ENCODE measurements at places on chromosomes 3 and 15.

GRCh38 chr3:183013074-183013473, 32.7 kb upstream of the DCUN1D1 start:
- no peak for DNase-seq

- DNase-seq = no peak
Measured at GRCh38 chr3:60079076-60079475, 1029.3 kb upstream of the CFAP20DC start.

DNA sequence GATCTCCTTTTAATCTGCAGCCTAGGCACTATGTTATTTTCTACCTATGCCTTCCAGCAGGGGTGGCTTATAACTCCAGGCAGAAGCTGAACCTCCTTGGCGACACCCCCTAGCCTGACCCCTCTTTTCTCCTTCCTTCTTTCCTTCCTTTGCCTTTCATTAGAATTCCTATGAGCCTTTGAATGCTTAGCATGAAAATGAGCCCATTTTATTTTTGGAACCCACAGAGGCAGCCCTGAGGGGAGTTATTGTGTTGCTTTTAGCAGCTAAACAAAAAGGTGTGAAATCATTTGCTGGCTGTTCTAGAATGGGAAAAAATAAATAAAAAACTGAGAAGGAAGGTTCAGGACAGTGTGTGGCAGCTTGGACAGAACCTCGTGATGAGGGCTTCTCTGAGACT, 164.6 kb upstream of the ICE2 start:
- DNase-seq = no peak

- DNase-seq = no peak
Measured at GRCh38 chr3:125202197-125202596, 10.4 kb downstream of the SLC12A8 start.

- no peak for DNase-seq
Measured at GRCh38 chr3:47014036-47014435, 34.6 kb downstream of the NBEAL2 start.

- no peak for DNase-seq
Measured at GRCh38 chr3:186180891-186181481, 72.1 kb upstream of the ETV5 start.

- no peak for DNase-seq
Measured at GRCh38 chr3:9345041-9345440, 17.8 kb upstream of the THUMPD3 start.

DNA sequence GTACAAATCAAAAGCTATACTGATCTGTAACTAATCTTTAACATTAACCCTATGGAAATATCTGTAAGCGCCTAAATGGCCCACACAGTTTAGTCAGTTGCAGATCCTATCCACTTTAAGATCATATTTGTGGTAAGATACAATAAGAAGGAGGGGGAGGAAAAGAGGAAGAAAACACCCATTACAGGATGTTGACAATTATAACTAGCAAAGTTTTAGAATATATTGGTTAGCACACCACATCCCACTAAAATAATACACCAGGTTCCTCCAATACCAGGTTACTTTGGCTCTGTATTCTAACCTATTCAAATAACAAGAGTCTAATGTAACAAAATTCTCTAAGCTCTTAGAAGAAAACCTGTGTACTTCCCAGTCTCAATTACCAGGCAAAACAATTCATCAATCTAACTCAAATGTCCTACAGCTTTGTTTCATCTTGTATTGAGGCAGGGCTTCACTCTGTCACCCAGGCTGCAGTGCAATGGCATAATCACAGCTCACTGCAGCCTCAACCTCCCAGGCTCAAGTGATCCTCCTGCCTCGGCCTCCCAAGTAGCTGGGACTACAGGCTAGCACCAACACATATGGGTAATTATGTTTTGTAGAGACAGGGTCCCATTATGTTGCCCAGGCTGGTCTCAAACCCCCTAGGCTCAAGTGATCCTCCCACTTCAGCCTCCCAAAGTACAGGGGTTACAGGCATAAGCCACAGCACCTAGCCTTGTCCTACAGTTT, 4.2 kb downstream of the SLC4A7 start:
- no peak for DNase-seq

- no peak for DNase-seq
Measured at GRCh38 chr3:103904991-103905390, 1461.7 kb upstream of the ALCAM start.

DNA sequence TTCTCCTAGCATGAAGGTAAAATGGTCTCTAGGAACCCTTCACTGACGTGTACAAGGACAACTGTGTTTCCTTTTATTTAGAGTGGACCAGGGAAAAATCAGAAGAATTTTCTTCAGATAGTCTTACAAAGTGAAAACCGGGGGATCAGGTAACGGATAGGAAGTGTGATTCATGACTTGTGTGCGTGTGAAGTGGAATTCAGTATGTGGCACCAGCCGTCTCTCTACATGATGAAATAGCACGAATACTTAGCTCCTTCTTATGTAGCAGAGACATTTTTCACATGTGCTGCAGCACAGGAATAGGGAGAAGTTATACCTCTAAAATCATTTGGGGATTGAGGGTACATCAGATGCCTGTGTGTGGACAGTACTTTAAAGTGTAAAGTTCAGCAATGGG, 159.2 kb downstream of the MEX3B start:
- DNase-seq = no peak

GRCh38 chr3:184508938-184509337, 52.6 kb upstream of the EPHB3 start:
- no peak for DNase-seq

DNA sequence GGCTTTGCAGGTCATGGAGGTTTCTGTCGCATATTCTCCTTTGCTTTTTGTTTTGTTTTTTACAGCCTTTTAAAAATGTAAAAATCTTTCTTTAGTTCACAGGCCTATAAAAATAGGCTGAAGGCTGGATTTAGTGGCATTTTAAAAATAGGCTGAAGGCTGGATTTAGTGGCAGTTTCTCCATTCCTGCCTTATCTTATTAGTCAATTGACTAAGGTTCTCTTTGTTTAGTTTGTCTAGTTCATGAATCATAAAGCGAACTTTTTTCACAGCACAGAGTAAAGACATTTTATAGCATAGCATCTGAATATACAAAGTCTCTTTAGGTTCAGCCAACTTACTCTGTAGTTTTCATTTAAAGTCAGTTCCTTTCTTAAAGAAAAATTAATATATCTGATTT, 31.4 kb downstream of the AP4E1 start:
- DNase-seq = no peak

DNA sequence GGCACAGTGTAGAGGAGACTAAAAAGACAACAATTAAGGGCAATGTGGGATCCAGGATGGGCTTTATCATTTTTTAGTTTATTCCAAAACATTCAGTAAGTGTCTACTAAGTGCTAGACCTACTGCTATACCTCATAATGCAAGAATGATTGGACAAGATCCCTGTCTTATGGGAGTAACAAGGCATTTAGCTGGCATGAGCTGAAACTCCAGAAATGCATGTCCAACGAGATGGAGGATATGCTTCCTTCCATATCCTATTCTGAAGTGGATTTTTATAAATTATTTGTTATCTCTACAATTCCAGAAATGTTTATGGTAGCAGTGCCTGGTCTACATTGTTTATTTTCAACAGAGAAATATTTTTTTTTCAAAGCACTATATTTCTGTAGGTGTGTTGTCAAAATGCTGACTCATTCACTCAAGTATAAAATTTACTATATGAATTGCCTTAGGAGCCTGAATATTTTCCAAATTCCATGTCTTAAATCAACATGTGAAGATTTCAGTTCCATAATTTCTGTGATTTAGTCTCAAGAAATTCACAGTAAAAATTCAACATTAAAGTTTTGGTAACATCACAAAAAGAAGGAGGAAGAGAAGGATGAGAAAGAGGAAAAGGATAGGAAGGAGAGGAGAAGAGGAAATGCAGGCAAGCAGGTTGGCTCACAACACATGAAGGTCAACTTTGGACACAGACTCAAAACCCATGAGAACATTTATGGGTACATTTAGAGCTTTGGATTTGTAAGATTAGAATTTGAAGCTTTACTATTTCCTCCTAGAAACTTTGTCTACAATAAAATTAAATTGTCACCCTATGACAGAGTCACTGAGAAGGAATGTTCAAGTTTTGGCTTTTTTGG, 88.6 kb downstream of the P3H2 start:
- no peak for DNase-seq

GRCh38 chr3:27049792-27050191, 319.4 kb downstream of the NEK10 start:
- DNase-seq = no peak

- peak; percentile 1 for DNase-seq
Measured at GRCh38 chr3:150407808-150408220, 284 bp upstream of the TSC22D2 start.

- peak; percentile 59 for DNase-seq
Measured at GRCh38 chr15:55267401-55268175, 22.0 kb downstream of the RAB27A start.

GRCh38 chr3:79255702-79256101, 512.1 kb downstream of the ROBO1 start:
- no peak for DNase-seq

- DNase-seq = no peak
Measured at GRCh38 chr3:197260491-197261163, 37.8 kb downstream of the DLG1 start.

- DNase-seq = no peak
Measured at GRCh38 chr3:154642145-154642544, 212.2 kb upstream of the GPR149 start.

DNA sequence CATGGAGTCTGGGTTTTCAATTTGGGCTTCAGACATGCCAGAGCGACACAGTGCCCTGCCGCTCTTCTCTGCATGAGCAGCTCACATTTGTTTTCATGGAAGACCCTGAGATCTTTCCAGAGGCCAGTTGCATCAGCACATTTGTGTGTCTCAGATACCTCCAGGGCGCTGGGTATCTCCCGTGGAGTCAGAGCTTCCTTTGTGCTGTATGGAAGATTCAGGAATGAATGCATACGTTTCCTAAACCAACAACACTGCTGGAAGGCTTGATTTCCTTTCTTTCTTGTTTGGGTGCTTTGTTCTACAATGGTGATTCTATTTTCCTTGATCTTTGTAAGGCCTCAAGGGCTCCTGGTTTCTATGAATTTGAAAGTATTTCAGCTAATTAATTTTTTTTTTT, 106.5 kb downstream of the CACNA2D3 start:
- DNase-seq = no peak

- no peak for DNase-seq
Measured at GRCh38 chr15:89184886-89185526, 36.4 kb downstream of the RLBP1 start.

GRCh38 chr3:59056706-59057105, 6.9 kb upstream of the CFAP20DC start:
- no peak for DNase-seq

- no peak for DNase-seq
Measured at GRCh38 chr15:75431270-75431669, 20.2 kb downstream of the SIN3A start.

DNA sequence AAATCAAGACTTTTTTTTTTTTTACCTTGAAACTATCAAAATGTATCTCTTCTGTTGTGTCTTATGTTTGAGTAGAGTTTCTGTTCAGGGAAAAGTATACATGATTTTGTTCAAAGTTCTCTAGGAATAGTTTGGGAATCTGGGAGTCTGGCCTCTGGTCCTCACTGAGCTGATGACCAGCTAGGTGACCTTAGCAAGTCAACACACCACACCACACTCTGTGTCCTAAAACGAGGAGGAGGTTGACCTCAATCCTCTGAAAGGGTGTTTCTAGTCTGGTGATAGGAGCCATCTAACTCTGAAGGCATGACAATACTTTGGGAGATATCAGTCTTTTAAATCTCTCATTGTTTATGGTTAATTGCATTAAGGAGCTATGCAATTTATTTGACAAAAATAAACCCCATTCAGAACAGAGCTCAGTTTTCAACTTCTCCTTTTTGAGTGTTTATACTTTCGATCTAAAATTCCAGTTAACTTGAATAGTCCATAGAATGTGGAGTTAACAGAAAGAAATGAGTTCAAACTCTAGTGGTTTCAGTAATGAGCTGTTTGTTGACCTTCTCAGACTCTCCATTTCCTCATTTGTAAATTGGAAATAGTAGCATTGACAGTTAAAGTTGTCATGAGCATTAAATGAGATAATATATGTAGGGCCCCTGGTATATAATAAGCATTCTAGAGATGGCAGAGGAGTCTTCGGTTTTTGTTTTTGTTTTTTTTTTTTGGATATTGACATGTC, 112.2 kb upstream of the LRRN1 start:
- no peak for DNase-seq

- DNase-seq = no peak
Measured at GRCh38 chr3:183254487-183255347, 1.7 kb downstream of the B3GNT5 start.

- no peak for DNase-seq
Measured at GRCh38 chr3:7667774-7668173, 806.9 kb downstream of the GRM7 start.

DNA sequence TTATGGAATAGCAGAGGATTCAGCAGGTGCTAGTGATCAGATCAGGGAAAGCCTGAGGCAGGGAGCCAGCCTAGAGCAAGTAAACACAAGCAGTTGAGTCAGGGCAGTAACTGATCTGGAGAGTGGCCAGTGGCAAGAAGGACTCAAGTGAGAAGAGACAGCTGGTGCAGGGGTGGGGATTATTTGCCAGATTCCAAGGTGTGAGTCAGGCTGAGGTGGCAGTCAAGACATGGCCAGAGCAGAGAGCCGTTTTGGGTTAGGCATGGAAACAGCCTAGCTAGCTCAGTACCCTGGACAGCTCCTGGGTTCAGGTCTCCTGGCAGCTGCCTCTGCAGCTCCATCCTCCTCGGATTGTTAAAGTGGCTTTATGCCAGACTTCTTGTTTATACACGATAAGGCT, 281.9 kb upstream of the ONECUT1 start:
- no peak for DNase-seq

DNA sequence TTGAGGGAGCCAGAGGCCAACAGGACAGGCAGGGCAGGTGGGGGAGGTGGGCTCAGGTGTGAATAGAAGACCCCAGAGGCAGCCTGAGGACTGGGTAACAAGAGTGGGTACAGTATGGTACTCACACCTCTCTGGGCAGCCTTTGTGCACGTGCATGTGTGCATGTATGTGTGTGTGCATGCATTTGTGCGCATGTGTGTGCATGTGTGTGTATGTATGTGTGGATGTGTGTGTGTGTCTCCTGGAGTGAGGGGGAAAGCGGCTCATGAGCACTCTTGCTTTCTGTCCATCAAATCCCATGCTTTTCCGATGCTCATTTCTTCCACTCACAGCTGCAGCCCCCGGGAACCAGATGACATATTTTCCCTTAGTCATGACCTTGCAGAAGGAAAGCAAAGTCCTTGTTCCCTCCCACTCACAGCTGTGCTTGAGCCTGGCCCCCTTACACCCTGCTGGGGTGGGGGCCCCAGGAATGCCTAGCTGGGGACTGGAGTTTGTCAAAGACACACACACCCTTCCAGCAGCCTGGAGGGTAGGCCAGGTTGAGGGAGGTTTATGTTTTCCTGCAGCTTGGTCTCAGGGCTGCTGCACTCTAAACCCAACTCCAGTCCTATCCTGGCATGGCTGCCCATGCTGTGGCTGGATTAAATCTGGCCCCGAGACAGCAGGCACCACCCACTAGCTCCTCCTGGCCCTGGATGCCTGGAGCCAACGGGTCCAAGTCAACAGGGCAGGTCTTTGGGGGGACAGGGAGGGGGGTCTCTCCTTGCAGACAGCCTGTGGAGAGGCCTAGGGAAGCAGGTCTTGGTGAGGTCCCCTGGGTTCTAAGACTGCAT, 22.5 kb downstream of the CCDC33 start:
- no peak for DNase-seq

DNA sequence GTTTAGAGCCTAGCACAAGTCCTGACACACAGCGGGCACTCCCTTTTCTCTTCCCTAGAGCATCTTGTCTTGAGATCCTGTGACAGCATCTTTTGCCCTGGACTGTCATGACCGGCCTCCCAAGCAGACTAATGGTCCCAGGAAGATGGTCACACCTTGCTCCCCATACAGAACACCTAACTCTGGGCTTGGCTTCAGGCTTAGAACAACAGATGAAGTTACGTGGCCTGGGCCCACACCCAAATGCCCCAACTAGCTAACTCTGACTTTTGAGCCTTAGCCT, 781 bp upstream of the IP6K1 start:
- no peak for DNase-seq

Measured in activated gamma-delta T cell treated with anti-CD3 and anti-CD28 coated beads, Interleukin-2, amount 50 U/mL, for 16 hours (primary cell).